ENCODE measurements at places on chromosomes 1 and 21.
A peak's percentile ranks its signal among the peaks of the same experiment; 100 is the strongest.

GRCh38 chr21:44575307-44576024, 1.9 kb downstream of the KRTAP10-4 start:
- DNase-seq = no peak

- no peak for DNase-seq
These were observed 22.4 kb downstream of the TAF5L start for GRCh38 chr1:229603371-229604005.

GRCh38 chr1:109090196-109091077, at the start of gene TMEM167B:
Gene TMEM167B (plus strand): TSS chr1:109090764. CDS start chr1:109090873, 109 bp downstream.
- peak; percentile 83 for DNase-seq

GRCh38 chr1:67648582-67649326, 36.2 kb upstream of the GADD45A start:
- DNase-seq = no peak

- DNase-seq = no peak
These were observed 33.8 kb downstream of the PEX14 start for GRCh38 chr1:10508511-10508951.

DNA sequence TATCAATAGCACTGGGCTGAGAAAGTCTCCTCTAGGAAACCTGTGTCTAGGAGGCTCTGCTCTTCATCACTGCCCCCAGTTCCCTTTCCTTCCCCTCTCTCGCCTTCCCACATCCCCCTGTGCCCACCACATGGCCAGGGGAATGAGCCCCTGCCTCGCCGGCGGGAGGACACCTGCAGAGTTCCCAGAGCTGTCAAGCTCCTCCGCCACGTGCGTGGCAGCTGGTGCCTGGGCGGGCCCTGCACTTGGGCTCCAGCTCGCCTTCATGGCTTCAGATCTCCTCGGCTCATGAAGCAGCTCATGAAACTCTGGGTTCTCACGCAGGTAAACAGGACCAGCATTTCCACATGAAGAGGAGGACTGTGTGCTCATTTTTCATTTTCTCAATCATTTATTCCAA, 62.8 kb downstream of the SIM2 start:
- no peak for DNase-seq

DNA sequence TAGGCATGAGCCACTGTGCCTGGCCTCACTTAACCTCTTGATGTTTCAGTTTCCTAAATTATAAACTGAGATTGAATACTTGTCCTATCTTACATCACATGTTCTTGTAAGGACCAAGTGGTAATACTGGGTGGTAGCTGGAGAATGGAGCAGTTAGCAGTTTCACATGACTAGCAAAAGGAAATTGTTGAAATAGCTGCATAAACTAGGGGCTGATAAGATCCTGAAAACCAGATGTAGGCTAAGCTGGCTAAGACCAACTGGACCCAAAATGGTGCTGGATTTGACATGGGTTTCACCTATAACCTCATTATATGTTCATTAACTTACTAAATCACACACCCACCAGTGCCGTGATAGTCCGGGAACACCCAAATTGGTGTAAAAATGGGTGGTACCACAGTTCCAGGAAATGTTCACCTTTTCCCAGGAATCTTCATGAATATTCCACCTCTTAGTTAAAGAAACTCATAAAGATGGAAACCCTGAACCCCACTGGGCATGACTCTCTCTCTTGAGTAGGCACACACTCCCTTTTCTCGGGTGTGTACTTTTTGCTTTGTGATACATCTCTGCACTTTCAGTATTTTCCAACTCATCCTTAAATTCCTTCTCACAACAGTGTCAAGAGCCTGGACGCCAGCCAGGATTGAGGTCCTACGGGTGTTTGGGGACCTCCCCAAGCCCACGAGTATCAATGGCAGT, at the start of gene PAPPA2:
PAPPA2 (plus strand) TSS at position 502 of the 705 bp plus-strand sequence. CDS start 93,148 bp downstream, outside the sequence.
- no peak for DNase-seq

- DNase-seq = no peak
These were observed 23.0 kb downstream of the GIPC2 start for GRCh38 chr1:78068681-78069283.

DNA sequence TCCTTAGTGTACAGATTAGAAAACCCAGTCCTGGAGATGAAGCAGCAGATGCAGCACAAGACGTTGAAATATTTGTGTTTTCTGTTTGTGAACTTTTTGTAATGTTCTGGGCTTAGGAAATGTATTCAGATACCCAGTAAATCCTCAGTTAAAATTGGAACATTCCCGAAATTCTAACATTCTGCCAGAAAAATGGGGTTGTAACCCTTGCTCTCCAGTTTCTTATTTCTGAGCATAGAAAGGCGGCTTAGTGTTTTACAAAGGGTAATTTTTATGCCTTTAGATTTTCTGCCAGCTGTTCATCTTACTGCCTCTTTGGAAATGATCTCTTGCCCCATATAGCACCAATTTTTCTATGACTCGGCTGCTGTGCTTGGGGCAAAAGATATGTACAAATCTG, 20.6 kb downstream of the DDI2 start:
- DNase-seq = no peak

GRCh38 chr21:38167345-38167744, 89.4 kb upstream of the KCNJ15 start:
- no peak for DNase-seq

DNA sequence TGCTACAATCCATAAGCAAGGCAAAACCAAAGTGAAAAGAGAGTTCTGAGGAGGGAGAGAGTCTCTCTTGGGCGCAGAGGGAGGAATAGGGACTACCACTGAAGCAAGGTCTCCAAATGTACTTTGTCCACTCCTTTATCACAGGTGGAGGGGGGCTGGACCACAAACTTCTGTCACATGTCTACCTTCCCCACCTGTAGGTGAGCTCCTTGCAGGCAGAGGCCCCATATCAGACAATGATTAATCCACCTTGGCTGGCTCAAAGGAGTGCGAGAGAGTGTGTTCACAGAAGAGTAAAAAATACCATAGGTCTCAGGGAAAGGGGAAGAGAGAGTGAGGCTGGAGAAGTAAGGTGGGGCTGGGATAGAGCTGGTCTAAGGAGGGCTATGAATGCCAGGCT, 4.5 kb downstream of the BEND5 start:
- no peak for DNase-seq

DNA sequence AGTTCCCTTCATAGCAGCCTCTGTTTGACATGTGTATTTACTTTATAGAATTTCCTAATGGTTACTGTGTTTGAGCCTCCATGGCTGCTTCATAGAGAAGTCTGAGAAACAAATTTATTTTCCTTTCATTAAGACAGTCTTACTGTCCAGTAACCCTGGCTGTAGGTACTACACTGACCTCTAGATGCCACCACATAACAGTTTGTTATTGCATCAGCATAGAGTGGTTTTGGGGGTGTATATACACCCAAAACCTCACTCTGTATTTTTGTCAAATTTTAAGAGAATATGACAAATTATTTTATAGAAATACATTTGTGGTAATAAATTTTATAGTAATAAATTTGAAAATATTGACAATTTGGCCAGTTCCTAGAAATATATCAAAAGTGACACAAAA, 57.3 kb downstream of the OBSCN start:
- no peak for DNase-seq

DNA sequence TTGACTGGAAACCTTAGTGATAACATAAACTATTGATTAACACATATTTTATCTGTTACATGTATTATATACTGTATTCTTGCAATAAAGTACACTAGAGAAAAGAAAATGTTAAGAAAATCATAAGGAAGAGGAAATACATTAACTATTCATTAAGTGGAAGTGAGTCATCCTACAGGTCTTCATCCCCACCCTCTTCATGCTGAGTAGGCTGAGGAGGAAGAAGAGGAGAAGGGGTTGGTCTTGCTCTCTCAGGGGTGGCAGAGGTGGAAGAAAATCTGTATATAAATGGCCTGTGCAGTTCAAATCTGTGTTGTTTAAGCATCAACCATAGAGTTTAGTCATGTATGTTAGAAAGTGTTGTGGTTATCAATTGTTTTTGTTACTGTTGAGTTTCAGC, 66.1 kb upstream of the CHODL start:
- DNase-seq = no peak

GRCh38 chr21:45582128-45582527, 39.9 kb upstream of the SLC19A1 start:
- no peak for DNase-seq

GRCh38 chr1:64231654-64232053, 28.2 kb downstream of the UBE2U start:
- DNase-seq = peak; percentile 26

DNA sequence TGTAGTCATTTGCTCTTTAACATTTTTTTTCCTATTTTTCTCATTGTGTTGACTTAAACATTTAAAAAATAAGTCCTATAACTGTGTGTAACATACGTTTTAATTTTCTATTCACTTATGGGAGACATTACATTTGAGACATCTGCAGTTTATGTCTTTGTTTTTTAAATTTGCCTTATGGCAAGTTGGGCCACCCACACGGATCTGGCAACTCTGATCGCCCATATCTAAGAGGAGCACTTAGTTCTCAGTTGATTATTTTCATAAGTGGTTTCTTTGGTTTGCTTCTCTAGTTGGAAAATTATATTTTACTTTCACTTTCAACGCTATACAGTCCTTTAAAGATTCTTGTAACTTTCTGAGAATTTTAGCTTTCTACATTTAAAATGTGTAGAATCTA, 13.8 kb upstream of the ZNF124 start:
- no peak for DNase-seq

DNA sequence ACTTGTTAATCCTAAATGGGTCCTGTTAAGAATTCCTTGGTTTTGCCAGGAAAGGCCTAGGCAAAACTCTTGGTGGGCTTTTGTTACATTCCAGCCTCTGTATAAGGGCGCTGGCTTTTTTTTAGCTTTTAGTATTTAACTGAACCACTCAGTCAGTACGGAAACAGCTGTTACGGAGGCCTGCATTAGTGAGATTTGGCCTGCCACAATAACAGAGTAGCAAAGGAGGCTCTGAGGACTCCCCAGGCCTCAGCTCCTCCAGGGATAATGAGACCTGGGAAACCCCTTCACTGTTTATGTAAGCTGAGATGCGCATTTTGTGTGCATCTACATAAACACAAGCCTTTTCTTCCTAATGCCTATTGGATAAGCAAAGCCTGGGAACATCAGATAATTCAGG, 210.2 kb downstream of the APP start:
- no peak for DNase-seq

All from NCI-H1694 treated with DMSO at 0.1 percent for 48 hours (cell line).